NCI-H1930 (cell line): ENCODE measurements at places on chromosomes 3 and 15.

GRCh38 chr3:47705391-47705790 is 76.3 kb downstream of the SMARCC1 start:
- DNase-seq: no peak

GRCh38 chr3:160225176-160226025 is at the start of gene C3orf80:
TSS of gene C3orf80 (plus strand) at chr3:160225422. CDS start at chr3:160225636, 214 bp downstream.
- DNase-seq: peak; percentile 71

GRCh38 chr15:55681631-55682030 is 61.3 kb downstream of the PRTG start:
- DNase-seq: no peak

GRCh38 chr3:29484633-29485032 is 203.8 kb downstream of the RBMS3 start:
- DNase-seq: no peak

DNA sequence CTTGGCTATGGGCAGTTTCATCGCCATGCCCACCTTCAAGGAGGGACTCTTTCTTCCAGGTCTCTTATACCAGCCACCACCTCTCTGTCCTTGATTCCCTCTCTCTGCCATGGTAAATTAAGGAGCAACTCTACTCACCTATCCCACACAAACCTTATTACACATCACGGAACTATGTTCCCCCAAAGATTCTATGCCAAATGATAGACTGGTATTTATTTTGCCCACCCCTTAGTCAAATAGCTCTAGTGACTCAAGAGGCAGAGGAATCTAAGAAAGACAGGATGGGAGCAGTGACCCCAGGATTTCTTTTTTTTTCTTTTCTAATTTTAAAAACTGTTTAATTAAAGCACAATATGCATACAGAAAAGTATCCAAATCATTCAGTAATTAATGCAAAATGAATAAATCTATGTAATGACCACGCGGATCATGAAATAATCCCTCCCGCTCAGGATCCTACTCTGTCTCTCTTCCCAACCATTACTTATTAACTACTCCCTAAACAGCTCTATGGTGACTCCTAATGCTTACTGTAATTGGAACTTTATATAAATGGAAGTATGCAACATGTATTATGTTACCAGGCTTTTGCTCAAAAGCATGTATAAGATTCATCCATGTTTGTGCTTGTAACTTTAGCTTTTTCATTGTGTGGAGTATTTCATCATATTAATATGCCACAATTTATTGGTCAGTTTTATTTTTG is 410.8 kb upstream of the RASGRP1 start:
- DNase-seq: no peak

GRCh38 chr3:9149566-9149965 is 99.9 kb downstream of the SRGAP3 start:
- no peak for DNase-seq

- DNase-seq: no peak
Measured at GRCh38 chr3:8523041-8523440, 21.4 kb downstream of the LMCD1 start.

DNA sequence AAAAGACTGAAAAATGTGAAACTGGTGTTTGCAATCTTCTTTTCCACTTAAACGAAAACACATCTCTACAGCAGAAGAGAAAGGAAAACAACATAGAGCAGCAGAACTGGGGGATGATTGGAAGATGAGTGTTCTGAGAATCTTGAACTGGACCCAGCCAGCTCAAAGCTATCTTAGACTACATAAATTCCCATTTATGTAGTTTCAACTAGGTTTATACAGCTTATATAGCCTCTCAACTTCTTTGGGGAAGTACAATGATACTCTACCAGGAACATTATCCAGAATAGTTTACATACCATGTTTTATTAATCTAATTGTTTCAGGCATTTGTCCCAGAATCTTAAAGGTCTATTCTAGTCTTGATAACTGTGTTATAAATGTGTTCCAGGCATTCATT is 658.2 kb upstream of the LMCD1 start:
- no peak for DNase-seq

- peak; percentile 28 for DNase-seq
Measured at GRCh38 chr15:26891448-26892181, 24.8 kb downstream of the GABRA5 start.

GRCh38 chr15:40766906-40767837 is 2.6 kb upstream of the C15orf62 start:
- DNase-seq: no peak

DNA sequence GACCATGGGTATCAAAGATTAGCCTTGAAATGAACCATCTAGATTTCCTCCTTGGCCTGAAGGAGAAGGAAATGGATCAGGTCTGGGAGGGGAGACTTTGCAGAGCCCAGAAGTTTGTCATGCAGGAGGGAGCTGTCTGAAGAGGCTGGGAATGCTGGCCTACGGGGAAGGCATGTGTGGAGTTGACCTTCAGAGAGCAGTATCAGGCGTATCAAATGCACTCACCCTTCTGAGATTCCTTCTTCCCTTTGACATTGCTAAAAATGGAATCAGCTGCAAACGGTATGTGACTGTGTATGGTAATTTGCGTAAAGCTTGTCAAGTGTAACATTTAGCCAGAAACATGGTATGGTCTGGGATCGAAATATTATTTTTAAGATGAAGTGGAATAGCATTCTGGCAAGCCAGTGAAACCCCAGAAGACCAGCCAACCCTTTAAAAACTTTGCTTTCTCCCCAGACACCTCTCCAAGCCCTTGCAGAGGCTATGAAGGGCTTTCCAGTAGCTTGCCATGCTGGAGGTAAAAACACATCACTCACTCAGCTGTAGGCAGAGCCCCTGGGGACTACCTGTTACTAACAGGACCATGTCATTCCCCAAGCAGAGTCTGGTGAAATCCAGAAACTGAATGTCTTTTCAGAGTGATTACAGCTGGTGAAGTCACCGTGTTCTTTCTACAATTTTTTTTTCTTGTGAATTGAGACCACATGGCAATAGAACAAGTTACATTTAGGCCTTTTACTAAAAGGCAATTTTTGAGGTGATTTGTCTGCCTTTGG is 174.7 kb upstream of the SLC24A5 start:
- DNase-seq: no peak
